COR-L47 (cell line): ENCODE measurements at places on chromosomes 3 and 15.
A peak's percentile ranks its signal among the peaks of the same experiment; 100 is the strongest.

DNA sequence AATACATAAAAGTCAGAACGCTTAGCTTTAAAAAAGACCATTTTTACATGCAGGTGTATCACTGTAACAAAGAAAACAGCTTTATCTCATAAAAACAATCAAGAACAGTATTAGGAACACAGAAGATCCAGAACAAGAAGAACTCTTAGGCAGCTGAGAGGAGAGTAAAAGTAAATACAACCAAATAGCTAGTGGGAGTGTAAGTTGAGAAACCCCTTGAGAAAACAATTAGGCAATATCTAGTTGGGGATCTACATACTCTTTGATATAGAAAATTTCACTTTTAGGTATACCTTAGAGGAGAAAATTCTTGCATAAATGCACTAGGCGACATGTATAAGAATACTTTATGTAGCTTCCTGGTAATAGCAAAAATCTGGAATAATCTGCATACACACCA is 7.5 kb downstream of the TMF1 start:
- no peak for DNase-seq

DNA sequence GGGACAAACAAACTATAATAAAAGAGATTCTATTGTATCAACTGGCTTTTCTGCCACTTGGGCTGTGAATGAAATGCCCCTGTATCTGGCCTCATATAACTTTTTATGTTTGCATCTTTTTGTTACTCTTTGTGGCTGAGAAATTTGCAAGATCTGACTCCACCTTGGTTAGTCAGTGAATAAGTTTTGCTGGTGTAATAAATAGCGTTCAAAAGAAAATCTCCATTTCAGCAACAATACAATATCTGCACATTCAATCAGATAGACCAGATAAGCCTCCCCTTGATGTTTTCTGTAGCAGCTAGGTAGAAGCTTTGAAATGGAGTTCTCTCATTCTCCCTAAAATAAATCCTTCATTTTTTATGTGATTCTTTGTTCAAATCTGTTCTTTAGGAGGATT is 12.0 kb downstream of the TRAT1 start:
- DNase-seq: no peak

DNA sequence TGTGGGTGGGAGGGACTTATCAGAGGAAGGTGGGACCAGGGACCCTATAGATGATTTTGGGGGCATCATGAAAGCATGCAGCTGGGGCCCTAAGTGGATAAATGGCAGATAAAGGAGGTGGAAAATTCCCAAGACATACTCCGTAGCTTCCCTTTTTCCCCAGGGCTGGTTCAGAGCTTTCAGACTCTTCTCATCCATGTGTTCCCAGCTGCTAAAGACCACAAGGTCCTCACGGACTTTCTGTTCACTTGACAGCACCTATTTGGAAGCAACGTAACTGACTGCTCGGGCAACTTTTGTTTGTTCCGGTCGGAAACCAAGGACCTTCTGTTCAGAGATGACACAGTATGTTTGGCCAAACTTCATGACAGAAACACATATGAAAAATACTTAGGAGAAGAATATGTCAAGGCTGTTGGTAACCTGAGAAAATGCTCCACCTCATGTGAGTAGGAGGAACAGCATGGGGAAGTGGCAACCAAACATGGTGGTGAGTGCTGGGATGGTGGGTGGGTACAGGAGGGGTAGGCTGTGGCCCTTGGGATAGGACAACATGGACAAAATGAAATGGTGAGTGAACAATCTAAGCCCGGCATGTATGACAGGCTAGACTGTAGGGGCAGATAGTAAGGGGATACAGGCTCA is 28.7 kb upstream of the SRPRB start:
- DNase-seq: no peak

- no peak for DNase-seq
Observed at GRCh38 chr3:141112686-141113297, 61.6 kb downstream of the SPSB4 start.

DNA sequence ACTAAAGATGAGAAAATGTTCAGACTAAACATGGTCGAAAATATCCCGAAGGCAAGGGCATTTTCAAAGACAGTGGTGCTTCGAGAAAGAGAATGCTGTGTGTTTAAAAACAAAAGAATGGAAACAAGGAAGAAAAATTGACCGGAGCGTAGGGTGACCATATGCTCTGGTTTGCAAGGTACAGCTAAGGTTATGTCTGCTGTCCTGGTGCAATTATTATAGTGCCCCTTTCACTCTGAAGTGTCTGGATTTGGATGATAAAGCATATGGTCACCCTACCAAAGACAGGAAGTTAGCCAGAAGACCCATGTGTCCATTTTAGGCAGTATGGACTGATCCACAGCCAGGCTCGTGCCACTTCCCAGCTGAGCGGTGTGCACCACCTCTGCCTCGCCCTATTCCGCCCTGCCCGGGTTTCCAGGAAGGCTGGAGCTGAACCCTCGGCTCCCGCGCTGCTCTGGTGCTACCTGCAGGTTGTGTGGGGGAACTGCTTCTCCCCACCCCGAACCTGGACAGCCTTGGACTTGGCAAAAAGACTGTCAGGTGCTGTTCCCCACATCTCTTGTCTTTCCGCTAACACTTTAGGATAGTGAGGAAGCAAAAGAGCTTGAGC is 25.2 kb downstream of the GOLGA6D start:
- peak; percentile 61 for DNase-seq

DNA sequence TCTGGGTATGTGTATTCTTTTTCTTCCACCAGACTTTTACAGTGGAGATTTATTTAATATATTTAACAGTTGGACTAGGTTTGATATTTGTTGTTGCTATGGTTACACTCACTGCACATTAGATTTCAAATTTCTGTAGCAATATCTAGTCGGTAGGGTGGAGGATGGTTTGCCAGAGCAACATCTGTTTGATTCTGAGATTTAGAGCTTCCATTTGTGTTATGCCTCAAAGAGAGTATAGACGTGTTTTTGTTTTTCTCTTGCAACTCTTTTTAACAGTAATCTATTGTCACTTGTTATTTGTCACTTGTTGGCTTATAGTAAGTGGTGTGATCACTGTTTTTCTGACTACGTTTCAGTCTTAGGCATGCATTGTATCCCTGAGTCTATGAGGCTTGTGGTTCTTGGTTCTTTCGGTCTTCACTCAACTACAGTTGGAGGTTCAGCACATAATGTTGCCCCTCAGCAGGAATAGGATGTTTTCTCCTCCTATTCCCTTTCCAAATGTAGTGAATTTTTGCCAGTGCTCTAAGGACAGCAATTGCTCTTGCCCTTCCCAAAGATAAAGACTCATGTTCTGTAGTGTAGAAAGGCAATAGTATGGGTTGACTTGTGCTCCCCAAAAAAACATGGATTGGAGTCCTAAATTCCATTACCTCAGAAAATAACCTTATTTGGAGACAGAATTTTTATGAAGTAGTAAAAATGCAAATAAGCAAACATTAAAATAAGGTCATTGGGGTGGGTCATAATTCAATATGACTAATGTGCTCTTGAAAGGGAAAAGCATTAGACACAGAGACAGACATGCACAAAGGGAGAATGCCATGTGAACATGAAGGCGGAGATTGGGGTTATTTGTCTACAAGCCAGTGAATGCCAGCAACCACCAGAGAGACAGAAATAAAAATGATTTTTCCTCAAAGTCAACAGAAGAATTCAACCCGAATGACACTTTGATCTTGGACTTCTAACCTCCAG is 692.1 kb downstream of the DIPK2A start:
- DNase-seq: no peak

DNA sequence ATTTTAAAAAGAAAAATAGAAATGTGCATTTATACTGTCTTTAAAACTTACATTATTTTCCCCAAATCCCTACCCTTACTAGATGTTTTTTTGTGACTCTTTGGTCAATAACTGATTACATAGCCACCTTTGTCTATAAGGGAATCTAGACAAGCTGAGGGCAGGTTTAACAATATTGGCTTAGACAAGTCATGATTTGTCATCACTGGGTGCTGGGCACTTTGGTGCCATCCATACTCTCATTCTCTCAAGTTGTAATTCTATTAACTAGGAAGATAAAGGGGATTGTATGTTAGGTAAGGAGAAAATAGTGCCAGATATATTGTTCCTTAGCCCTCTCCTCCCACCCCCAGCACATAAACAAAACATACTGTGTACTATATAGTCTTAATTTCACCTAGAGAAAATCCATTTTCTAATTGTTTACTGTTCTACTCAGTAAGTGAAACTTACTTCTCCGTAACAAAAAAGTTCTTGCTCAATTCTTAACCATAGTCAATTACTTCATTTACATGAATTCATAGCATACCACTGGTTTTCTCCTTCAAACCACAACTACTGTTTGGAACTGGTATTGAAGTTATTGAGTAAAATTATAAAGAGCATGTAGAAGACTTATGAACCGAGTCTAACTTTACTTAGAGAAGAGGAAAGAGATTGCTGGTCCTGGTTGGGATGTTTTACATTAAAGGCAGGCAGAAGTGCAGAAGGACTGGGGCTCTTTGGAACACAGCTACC is 877.1 kb downstream of the PDCD6IP start:
- no peak for DNase-seq

DNA sequence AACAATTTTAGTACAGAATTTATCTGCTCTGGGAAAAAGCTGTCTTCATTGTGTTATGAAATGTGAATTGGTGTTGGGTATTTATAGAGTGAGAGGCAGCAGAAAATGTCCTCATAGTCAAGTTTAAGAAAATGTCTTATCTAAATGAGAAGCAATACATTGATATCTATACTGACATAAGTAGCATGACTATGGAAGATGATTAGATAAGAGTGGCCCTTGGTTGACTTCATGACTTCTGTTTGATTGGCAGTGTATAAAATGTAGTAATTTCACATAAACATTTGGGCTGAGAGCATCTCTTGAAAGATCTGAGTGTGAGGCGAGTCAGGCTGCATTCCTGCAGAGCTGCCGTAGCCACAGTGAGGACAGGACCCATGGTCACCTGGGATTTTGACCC is 19.4 kb downstream of the MCTP2 start:
- DNase-seq: no peak

- no peak for DNase-seq
Observed at GRCh38 chr3:178750639-178751300, 214.5 kb downstream of the KCNMB2 start.

GRCh38 chr3:191352014-191352413 is 21.7 kb upstream of the UTS2B start:
- DNase-seq: no peak

DNA sequence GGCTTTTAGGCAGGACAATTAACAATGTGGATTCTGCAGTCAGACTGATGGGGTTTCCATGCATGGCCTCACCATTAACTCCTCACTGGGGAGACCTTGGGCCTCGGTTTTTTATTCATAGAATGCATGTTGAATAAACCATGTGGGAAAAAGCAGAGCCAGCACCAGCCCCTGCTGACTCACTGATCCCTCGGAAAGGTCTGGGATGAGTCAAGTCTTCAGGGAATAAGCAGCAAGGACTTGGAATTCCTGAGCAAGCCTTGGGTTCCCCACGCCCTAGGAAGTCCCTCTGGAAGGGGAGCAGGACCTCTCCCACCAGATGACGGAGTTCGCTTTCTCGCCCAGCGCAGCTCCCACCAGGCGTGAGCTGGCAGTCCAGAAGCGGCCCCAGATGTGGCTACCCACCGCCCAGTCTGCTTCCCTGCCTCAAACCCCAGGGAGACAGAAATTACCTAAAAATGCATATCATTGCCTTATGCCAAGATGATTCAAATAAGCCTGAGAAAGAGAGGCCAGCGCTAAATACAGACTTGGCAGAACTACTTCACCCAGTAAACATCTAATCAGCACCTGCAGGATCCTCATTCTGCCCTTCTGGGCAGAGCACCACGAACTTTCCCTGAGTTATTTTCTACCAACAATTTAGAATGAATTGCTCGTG is 45.4 kb downstream of the BTD start:
- DNase-seq: no peak

- no peak for DNase-seq
Observed at GRCh38 chr15:88242586-88243555, 13.7 kb downstream of the NTRK3 start.

- no peak for DNase-seq
Observed at GRCh38 chr3:188165596-188165995, 11.6 kb downstream of the LPP start.

- no peak for DNase-seq
Observed at GRCh38 chr3:19105826-19106225, 42.5 kb upstream of the KCNH8 start.

DNA sequence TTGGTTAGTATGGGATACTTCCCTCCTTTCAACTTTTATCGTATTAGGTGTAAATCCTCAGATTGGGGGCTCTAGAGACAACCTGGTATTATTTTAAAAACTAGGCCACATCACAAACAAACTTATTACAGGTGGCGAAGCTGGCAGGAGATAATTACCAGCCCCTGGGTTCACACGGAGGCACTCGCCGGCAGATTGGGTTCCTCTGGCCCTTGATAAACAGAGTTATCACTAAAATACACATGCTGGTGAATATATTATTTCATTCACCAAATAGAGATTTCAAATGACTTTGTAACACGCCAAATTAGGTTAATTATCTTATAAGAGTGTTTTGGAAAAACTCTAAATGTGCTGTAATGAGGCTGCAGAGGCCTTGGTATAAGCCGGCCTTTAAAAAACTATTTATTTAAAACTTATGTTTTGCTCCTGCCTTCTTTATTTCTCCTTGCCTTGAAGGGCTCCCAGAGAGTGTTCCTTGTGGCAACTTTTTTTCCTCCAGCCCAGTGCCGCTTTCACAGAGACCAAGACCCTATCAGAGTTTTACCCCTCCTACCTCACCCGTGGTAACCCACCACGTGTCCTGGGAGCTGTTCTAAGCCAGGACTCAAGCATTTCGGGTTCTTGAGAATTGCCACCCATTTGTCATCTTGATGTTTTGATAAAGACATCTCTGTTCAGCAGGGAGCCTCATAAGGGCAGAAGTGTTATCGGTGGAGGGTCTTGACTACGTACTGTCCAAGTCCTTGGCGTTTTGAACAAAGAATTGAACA is 468.6 kb upstream of the CFAP20DC start:
- DNase-seq: no peak

GRCh38 chr3:12024959-12025570 is 20.9 kb downstream of the SYN2 start:
- DNase-seq: no peak

- no peak for DNase-seq
Observed at GRCh38 chr15:22956257-22956977, 23.8 kb downstream of the CYFIP1 start.

DNA sequence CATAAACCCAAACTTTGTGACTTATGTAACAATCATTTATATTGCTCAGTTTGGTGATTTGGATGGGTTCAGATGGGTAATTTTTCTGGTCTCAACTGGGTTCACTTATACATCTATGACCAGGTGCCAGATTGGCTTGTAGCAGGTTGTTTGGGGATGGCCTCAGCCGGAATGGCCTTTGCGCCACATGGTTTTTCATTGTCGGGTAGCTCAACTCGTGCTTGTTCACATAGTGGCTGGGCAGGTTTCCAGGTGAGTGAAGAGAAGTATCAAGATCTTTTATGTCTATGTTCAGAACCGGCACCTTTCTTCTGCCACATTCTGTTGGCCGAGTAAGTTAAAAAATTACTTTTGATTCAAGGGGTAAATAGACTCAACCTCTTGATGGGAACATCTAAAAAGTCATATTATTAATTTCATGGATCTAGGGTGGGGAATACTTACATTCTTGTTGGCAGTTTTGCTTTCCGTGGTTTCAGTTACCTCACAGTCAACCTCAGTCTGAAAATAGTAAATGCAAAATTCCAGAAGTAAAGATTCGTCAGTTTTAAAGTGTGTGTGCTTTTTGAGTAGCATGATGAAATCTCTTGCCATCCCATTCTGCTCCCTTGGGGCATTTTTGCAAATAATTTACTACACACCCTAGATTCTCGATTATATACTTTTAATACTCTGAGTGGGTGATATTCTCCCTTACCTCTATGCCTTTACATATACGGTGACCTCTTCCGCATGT is 745.7 kb upstream of the CCDC54 start:
- no peak for DNase-seq

- DNase-seq: no peak
Observed at GRCh38 chr15:58934114-58934447, 602 bp upstream of the SLTM start.
